ENCODE measurements at places on chromosomes 1 and 21.

GRCh38 chr1:59188413-59189213 is 108.3 kb upstream of the FGGY start:
- no peak for DNase-seq

- DNase-seq, result no peak
These were observed 2.1 kb downstream of the MPL start for GRCh38 chr1:43339584-43340232.

- DNase-seq, result no peak
These were observed 428.4 kb downstream of the BRINP3 start for GRCh38 chr1:190049314-190049713.

DNA sequence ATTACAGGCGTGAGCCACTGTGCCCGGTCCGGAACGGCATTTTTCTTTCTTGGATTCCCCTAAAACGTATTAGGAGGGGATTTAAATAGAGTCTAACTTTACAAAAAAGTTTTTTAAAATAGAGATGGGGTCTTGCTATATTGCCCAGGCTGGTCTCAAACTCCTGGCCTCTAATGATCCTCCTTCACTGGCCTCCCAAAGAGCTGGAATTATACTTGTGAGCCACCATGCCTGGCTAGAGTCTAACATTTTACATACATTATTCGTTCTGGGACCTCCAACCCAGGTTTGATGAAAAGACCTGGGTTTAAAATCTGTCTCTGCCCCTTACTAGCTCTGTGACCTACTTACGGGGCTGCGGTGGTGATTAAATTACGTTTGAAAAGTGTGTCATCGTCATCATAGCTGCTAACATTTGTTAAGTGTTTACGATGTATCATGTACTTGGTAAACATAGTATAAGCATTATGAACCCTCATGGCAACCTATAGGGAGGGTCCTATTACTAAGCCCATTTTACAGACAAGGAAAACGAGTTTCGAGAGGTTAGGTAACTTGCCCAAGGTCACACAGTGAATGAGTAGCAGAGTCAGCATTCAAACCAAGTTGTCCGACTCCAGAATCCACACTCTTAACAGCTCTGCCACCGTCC is 24.5 kb downstream of the PLEKHM2 start:
- no peak for DNase-seq

- no peak for DNase-seq
These were observed 4.0 kb upstream of the PKP1 start for GRCh38 chr1:201279313-201279712.

GRCh38 chr21:46056450-46056903 is 41.4 kb upstream of the COL6A2 start:
- no peak for DNase-seq

DNA sequence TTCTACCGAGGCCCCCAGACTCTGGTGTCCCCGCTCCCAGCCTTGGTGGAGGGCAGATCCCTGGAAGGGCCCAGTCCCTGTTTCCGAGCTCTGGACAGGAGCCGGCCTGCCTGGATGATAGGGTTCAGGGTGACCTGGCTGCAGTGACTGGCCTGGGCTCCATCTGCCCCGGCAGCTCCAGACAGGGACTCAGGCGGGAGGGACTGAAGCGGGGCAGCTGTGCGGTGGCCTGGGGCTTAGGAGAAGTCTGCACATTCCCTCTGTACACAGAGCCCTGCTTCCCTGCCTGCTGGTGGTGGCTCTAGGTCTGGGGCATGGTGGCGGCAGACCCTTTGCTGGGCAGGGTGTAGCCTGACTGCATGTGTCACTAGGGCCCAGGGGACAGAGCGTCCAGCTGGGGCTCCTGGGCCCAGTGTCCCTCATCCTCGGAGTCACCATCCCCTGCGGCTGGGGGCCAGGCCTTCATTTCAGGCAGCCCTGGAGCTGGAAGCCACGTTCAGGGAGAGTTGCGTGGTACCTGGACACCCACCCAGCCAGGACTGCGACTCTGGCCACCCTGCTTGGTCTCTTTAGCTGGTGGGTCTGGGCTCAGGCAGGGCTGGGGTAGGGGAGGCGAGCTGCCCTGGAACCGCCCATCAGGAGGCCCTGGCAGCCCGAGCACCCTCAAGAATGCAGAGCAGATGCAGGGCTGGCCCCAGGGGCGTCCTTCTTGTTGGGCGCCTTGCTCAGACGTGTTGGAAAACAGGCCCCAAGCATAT is 9.6 kb downstream of the ARHGEF16 start:
- DNase-seq, result peak; percentile 54

DNA sequence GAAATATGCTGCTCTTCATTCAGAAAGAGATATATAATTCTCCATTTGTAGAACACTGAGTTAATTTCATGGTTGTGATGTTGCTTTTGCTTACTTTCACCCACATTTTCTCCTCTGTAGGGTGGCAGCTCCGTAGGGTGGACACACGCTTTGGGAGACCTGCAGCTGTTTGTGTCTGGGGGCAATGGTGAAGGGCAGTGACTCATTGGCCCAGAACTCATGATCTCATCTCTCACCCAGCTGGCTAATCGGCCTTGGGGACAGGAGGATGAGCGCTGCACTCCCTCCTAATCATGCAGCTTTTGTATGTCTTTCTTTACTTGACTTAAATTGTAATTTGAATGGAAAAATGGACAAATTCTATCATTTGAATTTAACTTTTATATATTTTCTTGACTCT is 9.6 kb downstream of the DISC1 start:
- DNase-seq, result no peak

DNA sequence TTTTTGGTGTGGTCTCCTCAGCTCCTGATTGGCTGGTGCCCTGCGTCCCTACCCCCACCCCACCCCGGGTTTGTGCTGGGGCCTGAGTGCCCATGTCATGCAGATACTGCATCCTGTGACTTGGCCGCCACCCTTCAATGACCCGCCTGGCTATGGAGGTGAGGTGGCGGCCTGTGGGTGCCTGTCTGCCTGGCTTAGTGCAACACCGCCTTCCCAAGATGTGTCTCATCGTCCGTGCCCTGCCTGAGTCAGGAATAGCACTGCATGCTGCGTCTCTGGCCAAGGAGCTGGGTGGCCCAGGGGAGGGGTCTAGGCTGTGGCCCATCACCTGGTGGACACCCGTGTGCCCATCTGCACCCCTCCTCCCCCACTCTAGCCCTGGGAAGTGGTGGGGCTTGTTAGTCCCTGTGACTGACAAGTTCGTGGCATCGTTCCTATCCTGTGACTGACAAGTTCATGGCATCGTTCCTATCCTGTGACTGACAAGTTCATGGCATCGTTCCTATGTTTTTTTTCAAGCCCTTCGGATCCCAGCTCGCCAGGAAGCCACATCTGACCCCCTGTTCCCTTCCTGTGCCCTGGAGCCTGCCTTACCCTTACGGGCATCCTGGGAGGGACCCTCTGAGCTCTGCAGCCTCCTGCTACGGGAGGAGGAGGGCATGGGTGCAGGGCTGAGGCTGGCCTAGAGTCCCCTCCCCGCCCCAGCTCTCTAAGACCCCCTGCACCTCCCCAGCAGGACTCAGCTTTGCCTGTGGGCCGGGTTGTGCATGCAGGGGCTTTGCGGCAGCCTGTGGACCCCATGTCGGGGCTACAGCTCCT is 7.5 kb downstream of the SLX9 start:
- peak; percentile 76 for DNase-seq
